ENCODE measurements at places on chromosomes 5 and 9.

GRCh38 chr5:158739951-158740757, 359.6 kb downstream of the EBF1 start:
- DNase-seq, result no peak

DNA sequence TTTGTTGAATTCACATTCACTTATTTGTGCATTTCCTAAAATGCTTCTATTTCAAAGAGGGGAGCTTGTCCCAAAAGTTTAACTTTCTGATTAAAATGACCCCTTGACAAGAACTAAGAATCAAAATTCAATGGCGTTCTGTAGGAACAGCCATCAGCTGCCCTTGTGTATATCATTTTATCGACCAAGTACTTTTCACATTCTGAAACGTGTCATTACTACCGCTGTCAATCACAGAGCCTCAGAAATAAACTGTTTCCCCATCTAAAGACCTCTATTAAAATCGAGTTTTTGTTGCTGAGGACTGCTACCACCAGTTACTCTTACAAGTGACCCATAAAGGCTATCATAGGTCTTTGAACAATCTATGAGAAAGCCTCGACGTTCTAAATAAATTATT, 1.6 kb upstream of the FOXD1 start:
- DNase-seq, result no peak

- DNase-seq, result no peak
Measured at GRCh38 chr9:115794921-115795475, 358.6 kb upstream of the PAPPA start.

- DNase-seq, result no peak
Measured at GRCh38 chr9:18127499-18127875, 346.5 kb upstream of the ADAMTSL1 start.

GRCh38 chr9:75265525-75265972, 177.2 kb downstream of the OSTF1 start:
- DNase-seq, result no peak

DNA sequence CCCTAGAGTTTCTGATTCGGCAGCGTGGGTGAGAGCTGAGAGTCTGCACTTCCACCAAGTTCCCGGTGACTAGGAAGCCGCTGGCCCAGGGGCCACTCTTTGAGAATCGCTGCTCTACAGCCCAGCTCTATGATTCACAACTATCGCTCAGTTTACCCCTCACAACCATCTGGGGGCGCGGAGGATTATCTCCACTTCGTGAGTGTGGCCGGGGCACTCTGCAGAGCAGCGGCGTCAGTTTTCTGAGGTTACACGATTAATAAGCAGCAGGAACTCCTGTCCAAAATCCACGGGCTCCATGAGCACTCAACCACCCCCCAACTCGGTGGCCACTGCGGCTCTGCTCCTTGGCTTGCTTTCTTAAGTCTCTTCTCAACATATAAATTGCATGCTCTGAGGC, 19.3 kb downstream of the CORO2A start:
- no peak for DNase-seq

- no peak for DNase-seq
Measured at GRCh38 chr5:158283397-158283796, 424.5 kb upstream of the CLINT1 start.
